ENCODE measurements at places on chromosomes 13 and 19.

DNA sequence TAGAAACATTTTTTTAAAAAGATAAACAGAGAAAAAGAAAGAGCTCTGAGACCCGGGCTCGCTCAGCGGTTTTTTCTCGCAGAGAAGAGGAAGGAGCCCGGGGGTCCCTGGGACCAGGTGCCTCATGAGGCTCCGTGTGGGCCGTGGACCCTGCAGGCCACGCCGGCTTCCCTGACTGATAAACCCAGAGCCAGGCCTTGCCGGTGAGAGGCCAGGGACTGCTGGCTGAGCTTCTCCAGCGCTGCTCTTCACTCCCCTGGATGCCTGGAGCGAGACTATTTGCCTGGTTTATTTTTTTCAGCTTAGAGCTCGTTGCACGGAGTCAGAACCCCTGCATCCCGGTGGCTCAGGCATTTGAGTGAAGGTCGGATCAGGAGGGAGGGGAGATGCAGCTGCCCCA lies 53.4 kb upstream of the F7 start:
- no peak for DNase-seq

DNA sequence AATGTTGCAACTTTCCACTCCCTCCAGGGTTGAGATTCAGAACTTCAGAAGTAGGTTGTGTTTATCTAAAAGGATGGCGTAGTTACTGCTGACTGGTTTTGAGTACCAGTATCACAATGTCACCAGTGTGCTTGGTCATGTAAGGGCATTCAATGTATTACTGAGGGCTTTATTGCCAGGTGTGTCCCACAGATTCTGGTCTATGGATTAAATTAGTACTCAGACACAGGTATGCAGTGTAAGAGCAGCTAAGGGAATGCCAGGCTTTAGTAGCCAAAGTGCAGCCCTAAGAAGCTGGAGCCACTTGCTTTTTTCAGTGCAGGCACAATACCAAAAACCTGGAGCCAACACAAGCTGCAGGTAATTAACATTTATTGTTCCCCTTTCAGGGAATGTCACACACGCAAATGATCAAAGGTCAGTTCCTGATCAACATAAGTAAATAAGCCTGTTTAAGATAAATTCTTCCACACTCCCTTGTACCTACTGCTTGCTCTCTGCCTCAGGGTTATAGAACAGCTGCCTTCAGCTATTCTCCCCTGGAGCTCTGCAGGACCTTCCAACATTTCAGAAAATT lies 130.1 kb upstream of the ZNF91 start:
- no peak for DNase-seq

DNA sequence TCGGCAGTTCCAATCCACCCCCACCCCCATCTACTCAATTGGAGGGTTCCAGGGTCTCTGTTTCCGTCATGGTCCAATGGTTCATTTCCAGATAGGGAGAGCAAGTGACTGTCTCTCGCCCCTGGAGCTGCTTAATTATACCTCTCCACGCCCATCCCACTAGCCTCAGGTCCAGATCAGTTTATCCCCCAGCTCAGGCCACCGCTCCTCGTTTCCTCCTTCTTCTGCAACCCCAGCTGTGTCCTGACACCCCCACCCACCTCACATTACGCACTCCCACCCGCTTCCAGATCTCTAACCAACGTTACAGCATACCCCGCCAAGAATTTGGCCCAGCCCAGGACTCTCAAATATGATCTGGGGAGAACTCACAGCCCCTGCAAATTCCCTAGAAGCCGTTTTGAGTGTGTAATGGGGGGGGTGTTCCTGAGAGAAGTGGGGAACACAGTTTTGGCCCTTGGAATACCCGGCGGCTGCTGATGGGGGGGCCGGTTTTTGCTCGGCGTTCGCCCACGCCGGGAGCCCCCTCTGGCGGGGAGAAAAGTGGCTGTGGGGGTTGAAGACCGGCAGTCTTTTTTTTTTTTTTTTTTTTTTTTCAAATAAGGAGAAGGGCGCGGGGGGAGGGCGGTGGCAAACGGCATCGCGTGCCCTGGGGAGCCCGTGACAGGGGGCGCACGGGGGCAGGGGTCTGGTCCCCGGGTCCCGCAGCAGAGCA lies 1.7 kb upstream of the PDE4A start:
- DNase-seq = peak; percentile 30

- DNase-seq = no peak
Measured at GRCh38 chr19:35130761-35131720, 3.8 kb downstream of the LGI4 start.

DNA sequence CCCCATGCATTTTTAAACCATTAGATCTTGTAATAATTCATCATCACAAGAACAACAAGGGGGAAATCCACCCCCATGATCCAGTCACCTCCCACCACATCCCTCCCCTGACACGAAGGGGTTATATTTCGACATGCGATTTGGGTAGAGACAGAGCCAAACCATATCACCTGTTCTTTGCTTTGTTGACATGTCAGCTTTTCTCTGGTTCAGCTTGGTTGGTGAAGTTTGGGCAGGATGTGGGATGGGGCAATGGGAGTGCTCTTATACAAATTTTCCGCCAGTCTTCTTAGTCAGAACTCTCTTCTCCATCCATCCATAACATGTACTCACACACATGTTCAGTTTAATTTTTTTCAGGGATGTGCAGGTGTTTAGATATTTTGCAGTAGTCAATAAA lies 12.9 kb downstream of the TPP2 start:
- DNase-seq = no peak

GRCh38 chr19:15297416-15298224 lies 34.7 kb downstream of the BRD4 start:
- DNase-seq = no peak

GRCh38 chr13:87130423-87130822 lies 540.7 kb upstream of the SLITRK5 start:
- no peak for DNase-seq

Measured in iPS-NIHi11 (cell line).